ENCODE measurements at places on chromosomes 1 and 21. TPM values are rescaled to one million over a fixed set of nuclear protein-coding genes. Genes with fewer than 3 reads are reported as not detected.

Gene IRF6
- 195 TPM for total RNA-seq

Gene WNT9A
- 1.5 TPM for total RNA-seq

Gene CYYR1
- total RNA-seq, result 3.2 TPM

Gene FMO5
- total RNA-seq, result 2.7 TPM

Gene S100A7A
- not detected for total RNA-seq

Gene HMGCS2
- 0.46 TPM for total RNA-seq

Gene SLC6A17
- 0.21 TPM for total RNA-seq

Gene FCGR3B
- total RNA-seq, result not detected

Gene SEMA4A
- total RNA-seq, result 7.6 TPM

Gene HES4
- 58.9 TPM for total RNA-seq

Gene ZMYND12
- 0.09 TPM for total RNA-seq

Gene IL20
- total RNA-seq, result not detected

Gene AADACL4
- total RNA-seq, result not detected

Gene APOBEC4
- not detected for total RNA-seq

Gene SPRR1B
- total RNA-seq, result 2,304 TPM

Gene MAGI3
- 10.9 TPM for total RNA-seq

Gene RIPPLY3
- total RNA-seq, result 1.1 TPM

Gene DDX20
- total RNA-seq, result 16.2 TPM

Gene GPR157
- 15.1 TPM for total RNA-seq

Gene FCAMR
- not detected for total RNA-seq

Gene OR2AK2
- total RNA-seq, result not detected

Gene TCP10L
- not detected for total RNA-seq

Gene S100A5
- 0.49 TPM for total RNA-seq

Gene CFAP298
- total RNA-seq, result 53.3 TPM

Gene MPL
- not detected for total RNA-seq

Gene SIK1
- 9.8 TPM for total RNA-seq

Gene STUM
- not detected for total RNA-seq

Gene SLC45A1
- 0.14 TPM for total RNA-seq

Gene CYP2J2
- 3.0 TPM for total RNA-seq

Gene SLC19A1
- 15.5 TPM for total RNA-seq

Gene LAMC2
- total RNA-seq, result 835 TPM

Gene ATP1A2
- not detected for total RNA-seq

Gene HSD3B1
- not detected for total RNA-seq

Gene CAMK1G
- not detected for total RNA-seq

Gene SPOCD1
- 4.4 TPM for total RNA-seq

Gene SERPINC1
- total RNA-seq, result not detected

Gene THEMIS2
- total RNA-seq, result 8.8 TPM

Gene PLPP3
- 0.93 TPM for total RNA-seq

Gene RGS18
- total RNA-seq, result not detected

Gene PDC
- not detected for total RNA-seq
